ENCODE measurements at places on chromosomes 11 and 22.

DNA sequence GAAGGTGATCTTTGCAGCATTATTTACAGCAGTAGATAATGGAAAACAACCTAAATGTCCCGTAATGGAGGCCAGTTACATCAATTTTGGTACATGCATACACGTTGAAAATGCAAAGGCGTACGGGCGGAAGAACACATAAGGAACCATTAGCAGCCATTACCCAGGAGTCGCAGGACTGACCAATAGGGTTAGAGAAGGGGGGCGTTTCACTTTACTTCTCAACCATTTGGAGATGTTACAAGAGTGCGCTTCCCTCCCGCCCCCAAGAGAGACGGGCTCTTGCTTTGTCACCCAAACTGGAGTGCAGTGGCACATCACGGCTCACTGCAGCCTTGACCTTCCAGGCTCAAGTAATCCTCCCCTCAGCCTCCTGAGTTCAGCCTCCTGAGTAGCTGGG, 52.8 kb upstream of the SLC35C1 start:
- no peak for DNase-seq

GRCh38 chr11:125871391-125872137, 15.9 kb upstream of the HYLS1 start:
- DNase-seq: peak; percentile 69

DNA sequence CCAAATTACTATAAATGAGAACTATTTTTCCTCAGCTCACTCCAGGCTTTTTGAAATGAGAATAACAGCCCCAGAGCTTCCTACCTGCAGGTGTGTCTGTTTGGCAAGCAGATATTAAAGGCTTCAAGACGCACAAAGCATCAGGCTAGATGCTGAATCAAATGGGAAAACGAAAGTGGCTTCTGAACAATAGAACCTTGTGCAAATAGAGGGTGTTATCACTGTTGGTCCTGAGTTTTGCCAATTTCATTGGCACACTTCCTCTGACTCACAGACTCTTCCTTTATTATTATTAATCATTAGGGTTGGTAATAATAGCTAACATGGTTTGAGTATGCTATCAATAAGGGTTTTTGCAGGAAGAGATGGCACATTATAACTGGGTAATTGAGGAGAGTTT, 13.4 kb downstream of the SYT13 start:
- no peak for DNase-seq

DNA sequence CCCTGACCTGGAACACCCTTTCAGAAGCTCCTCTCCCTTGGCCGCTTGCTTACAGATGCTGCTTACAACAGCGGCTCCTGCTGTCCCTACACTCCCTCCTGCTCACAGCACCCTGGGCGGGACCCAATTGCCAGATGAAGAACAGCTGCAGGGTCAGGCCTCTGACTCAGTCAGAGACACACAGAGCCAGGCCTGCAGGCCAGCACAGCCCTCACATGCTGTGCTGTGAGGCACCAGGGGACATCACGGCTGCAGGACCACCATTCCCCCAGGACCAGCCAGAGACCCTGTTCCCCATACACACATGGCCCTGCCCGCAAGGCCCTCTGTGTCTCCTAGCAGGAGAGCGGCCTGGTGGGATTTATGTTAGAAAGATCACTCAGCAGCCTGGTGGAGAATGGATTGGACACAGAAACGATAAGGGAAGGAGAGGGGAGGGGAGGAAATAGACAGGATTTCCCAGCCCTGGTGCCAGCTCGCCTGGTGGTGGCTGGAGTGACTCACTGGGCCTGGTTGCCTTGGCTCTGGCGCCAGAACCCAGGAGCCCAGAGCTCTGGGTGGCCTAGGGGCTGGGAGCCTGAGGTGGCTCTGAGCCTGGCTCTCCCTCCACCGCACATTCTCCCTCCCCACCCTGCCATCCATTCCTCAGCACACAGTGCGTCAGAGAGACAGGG, 6.7 kb downstream of the CAPN5 start:
- peak; percentile 94 for DNase-seq

- DNase-seq: no peak
Observed at GRCh38 chr22:39312410-39312809, 7.0 kb downstream of the RPL3 start.

All from fibroblast of the aortic adventitia (primary cell).